ENCODE measurements at places on chromosomes 3 and 15.
A peak's percentile ranks its signal among the peaks of the same experiment; 100 is the strongest.

DNA sequence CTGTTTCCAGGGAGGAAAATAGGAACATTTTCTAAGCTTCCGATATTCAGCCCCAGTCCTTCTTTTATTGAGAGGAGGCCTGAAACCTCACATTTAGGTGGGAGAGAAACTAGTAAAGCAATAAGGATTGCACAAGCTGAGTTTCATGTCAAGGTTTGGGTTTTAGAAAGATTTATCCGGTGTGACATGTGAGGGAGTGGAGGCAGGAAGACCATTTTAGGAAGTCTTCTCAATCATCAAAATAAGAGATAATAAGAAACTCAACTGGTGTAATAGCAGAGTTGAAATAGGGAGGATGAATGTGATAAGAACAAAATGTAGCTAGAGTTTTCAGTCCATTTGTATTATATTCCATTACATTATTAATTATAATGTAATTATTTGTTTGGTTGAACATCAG is 27.7 kb upstream of the CLDN16 start:
- no peak for DNase-seq

- DNase-seq: no peak
Observed at GRCh38 chr15:68334661-68335124, 57.1 kb downstream of the FEM1B start.

DNA sequence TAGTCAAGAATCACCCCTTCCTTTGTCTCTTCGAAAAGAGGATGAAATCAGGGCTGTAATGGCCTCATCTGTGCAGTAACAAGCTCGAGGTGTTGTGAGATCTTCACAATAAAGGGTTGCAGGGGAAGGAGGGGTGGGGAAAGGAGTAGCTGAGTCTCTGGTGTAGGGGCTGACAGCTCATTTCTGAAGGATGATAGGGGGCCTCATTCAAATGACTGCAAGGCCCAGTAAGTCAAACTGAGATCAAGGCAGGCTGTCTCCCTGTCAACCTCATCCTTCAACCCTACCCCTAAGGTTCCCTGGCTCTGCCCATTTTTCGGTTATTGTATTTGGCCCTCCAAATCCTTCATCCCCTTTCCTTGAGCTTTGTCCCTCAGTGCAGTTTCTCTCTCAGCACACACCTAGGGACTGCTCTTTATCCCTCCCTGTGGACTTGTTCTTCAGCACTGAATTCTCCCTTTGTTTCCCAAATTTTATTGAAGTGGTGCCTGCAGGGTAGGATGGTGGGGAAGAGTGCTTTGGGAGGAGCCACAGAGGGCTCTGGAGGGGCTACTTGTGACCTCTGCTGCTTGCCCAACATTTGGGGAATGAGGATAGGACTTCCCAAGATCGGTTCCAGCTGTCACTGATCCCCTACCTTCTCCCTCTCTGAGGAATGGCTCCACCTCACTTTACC is 38.1 kb downstream of the ZNF589 start:
- DNase-seq: no peak

GRCh38 chr3:70933105-70933810 is 620.8 kb upstream of the MDFIC2 start:
- no peak for DNase-seq

GRCh38 chr3:58008141-58009025 is at the start of gene FLNB:
Gene FLNB, plus strand, starts transcription at chr3:58008422. Its CDS starts 143 bp downstream, at chr3:58008565.
- DNase-seq: peak; percentile 21

DNA sequence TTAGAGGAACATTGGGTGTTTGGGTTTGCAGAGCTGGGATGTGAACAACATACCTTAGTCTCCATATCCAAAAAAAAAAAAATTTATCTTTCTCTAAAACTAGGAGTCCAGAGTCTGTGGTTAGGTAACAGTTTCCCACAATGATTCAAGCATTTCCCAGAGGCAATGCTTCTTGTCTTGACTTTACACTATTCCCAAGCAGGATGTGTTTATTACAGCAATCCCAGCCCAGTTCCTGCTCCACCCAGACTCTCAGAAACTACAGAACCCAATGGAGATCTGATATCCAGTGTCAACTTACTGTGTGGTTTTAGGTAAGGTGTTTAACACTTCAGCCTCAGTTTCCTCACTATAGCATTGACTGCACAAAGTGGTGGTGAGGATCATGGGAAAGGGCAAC is 2.3 kb upstream of the C3orf62 start:
- no peak for DNase-seq

GRCh38 chr15:38059665-38060064 is 125.2 kb downstream of the TMCO5A start:
- DNase-seq: no peak

DNA sequence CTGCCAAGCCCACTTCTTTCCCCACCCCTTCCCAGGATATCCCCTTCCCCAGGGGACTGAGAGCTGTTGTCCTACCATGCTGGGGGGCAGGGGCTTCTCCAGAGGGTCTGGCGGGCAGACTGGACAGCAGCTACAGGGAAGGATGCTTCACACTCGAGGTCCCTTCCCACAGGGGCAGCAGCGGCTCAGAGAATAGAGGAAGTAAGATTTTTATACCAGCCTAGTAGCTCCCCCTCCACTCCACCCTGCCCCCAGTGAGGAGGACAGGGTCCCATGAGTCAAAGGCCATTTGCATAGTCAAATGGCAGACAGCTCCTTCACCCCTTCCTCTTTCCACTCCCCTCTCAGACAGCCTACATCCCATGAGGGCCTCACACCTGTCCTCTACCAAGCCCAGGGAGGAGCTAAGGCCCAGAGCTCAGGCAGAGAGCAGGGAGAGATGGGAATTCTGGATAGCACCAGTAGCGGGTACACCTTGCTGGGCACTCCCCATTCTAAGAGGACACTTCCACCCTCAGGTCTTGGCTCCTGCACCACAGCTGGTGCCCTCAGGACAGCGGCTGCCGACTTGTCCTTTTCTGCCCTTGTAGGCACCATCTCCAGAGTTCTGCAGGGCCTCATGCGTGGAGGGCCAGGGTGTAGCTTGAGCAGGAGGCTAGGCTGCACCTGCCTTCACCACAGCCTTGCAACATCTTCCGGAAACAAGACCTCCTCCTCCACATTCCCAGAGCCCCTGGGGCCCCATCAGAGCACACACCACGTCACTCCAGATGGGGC is at the start of gene TLR9:
TSS of gene TLR9 (minus strand) at position 194 of the 777 bp plus-strand sequence. CDS start at position 78, 116 bp downstream.
- no peak for DNase-seq

GRCh38 chr3:47250309-47251060 is 32.1 kb downstream of the KIF9 start:
- no peak for DNase-seq

DNA sequence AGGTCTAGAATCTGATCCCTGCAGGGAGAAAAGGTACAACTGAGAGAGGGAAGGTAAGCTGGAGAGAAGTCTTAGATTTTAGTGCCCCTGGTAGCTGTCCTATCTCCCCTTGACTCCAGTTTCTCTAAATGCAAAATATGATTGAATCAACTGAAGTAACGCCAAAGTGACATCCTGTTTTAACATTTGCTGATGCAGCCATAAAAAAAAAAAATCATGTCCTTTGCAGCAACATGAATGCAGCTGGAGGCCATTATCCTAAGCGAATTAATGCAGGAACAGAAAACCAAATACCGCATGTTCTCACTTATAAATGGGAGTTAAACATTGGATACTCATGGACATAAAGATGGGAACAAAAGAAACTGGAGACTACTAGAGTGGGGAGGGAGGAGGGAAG is 42.4 kb upstream of the LCTL start:
- DNase-seq: no peak

DNA sequence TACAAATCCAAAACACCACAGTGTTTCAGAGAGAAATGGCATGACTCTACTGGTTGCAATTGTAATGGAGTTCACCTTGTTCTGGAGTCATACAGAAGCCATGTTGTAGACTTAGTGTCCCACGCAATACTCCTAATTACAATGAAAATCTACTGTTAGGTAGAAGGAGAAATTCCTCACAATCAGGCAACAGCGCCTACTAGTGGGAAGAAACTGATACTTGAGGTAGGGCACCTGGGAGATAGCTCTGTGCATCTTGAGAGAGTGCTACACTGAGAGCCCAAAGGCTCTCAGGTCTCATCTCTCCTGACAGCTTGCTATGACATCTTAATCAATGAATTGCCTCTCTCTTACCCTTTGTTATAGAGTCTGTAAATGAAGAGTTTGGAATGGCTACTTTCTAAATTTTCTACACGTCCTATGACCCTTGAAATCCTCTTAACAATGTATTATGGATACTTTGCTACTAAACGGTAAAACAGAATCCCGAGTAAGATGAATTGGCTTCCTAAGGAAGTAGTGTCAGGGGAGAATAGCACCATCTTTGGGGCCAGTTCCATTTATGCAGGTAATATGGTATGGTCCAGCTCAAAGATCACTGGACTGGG is 422.7 kb upstream of the TPRG1 start:
- no peak for DNase-seq

DNA sequence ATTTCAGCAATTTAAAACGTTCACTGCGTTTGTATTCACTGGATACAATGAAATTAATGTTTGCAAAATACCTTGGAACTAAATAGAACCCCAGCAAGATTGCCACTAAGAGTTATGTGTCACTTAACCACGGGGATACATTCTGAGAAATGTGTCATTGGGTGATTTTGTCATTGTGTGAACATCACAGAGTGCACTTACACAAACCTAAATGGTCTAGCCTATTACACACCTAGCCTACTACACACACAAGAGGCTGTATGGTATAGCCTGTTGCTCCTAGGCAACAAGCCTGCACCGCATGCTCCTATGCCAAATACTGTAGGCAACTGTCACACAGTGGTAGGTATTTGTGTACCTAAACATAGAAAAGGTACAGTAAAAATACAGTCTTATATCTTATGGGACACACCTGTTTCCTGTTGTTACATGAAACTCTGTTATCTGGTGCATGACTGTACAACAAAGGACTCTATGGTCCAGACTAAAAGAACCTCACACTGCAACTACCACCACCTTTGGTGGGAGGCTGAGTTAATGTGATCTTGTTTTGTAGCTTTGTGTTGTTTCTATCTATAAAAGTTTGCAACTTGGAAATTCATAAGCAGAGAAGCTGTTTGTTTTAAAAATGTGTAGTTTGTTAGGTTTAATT is 92.2 kb upstream of the NTRK3 start:
- DNase-seq: no peak

DNA sequence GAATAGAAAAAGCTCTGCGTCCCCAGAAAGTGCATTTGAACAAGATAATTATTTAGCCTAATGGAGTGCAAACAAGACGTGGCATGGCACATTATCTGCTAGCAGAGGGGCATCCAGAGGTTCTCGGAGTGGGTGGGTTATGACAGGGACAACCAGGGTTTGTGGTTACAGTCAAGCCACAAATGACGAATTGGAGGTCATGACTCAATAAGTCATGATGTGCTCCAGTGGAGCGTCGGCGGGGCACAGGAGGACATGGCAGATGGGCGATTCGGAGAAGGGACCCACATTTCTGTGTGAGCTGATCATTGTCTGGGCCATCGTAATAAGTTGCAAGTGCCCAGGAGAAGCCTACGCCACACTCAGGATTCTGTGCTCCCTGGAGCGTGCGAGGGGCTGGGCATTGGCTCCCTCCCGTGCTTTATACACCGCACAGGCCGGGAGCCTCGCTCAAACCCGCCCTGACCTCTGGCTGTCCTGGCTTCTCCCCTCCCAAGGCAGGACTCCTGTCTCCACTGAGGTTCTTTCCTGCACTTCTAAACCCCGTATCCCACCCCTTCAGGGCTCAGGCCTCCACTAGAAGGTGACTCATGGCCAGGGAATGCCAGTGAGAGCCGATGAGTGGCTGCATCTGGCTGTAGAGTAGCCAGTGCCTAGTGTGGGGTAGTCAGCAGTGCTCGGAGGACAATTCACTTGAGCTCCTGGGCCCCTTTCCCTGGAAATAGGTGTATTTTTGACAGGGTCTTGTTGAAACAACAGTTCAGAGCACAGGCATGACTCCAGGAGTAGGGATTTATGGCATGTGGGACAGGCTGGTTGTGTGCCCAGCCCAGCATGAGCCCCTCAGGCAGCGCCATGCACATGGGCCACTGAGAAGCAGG is 67.4 kb downstream of the GRIP2 start:
- DNase-seq: no peak

DNA sequence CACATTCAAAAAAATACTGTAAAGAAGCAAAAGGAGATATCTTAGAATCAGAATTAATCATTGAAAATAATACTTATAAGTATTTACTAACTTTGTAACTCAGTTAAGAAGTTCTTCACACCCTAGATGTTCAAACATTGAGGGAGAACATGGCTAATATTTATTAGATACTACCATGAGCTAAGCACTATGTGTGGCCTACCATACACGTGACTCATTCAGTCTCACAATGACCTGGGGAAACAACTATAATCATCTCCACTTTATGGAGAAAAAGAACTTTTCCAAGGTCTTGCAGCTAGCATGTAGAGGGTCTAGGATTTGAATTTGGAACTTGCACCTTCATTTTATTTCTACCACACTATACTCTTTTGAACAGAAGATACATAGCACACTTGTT is 361.9 kb upstream of the CFAP20DC start:
- DNase-seq: no peak

DNA sequence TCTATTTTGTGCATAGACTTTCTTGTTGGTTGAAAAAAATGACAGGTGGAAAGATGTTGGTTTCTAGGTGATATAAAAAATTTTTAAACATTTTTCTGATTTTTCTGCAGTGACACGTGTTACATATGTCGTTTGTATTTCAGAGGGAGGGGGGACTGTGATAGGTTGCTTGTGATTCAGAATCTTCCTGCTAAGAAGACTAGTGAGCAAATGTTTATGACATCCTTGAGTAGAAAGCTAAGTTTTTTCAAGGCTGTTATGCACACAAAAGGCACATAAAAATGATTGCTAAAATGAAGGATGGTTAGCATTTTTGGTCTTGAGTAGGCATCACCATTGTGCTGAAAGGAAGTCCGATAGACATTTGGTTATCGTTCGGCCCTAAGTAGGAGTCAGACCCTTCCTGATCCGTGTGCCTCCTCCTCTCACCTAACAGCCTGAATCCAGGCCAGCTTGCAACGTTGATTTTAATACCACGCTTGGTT is 1.5 kb downstream of the ZNF639 start:
- DNase-seq: no peak

DNA sequence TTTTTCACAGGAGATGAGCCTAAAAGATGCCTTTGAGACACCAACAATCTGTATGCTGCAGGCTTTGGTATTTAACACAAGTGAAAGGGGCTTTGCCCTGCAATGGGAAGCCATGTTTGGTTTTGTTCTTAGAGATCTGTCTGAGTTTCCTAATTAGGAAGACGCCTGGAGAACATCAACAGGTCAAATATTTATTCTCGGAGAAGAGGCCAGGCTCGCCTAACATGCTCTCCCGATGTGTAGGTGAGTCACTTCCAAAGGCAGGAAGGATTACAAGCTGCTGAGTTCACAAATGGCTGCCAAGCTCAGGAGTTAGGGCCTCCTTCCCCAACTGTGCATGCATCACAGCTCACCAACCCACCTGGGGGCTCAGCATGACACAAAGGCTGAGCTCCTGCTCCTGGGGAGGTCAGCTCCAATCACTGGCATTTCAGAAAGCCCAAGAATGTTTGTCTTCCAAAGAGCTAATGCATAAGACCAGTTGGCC is 119.5 kb upstream of the PRICKLE2 start:
- no peak for DNase-seq

Measured in NCI-H774 (cell line).